NCI-H2227 treated with DMSO at 0.1 percent for 48 hours (cell line): ENCODE measurements at places on chromosomes 11 and 22.

DNA sequence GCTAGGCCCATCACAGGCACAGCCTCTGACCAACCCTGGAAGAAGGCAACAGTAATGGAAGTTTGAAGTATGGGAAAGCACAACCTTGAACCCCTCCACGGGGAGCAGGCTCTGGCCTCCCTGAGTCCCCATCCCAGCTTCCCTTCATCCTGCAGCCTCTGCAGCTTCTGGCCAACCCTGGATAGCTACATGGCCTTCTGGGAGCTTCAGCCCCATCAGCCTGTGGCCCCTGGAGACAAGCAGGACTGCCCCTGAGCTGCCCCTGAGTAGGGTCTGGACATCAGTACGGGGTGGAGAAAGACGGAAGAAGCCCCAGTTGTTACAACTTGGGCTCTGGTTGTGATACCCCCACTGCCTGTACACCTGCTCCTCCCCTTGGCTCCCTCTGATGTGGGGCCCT is 113.8 kb upstream of the CD82 start:
- no peak for DNase-seq

- DNase-seq, result no peak
Measured at GRCh38 chr22:45769569-45770210, 98.1 kb downstream of the ATXN10 start.

DNA sequence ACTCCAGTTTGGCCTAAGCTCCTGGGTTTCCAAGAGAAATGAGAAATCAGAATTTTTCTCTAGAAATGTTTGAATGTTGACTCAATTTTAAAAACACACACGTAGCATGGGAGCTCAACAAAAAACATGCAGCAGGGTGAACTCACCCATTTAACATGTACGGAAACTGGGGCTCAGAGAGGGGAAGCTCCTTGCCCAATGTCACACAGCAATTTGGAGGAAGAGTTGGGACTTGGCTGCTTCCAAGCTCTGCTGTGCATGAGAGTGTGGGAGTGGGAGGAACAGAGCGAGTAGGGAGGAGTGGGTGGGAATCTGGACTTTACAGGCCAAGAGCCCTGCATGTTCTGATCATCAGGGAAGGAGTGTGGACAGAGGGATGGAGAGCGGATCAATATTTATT is 5.9 kb downstream of the TPST2 start:
- no peak for DNase-seq

DNA sequence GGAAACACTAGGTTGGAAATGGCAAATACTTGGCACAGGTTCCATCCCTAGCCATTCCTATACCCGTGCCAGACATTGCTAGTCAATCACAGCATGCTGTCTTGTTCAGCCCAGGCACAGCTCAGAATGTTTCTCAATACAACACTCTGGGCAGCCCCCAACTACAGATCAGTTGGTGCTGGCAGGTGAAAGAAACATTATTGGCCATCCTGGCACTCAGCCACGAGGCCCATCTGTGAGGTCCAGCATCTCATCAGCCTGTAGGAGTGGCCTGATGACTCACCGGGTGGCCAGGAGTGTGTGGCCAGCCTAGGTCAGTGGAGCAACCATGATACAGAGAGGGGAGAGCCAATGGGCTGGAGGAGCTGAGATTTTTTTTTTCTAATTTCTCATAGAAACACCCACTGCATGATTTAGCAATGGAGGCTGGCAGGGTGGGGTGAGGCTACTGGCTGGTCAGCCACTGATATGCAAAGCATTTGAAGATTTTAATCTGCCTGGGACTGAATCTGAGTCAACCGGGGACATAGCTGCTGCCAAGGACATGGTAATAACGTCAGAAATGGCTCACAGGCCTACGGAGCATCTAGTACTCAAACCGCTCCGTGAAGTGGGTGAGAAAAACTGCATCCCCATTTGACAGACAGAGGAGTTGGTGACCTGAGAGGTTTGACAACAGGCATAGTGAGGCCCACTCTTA is 5.4 kb downstream of the MYO18B start:
- DNase-seq, result no peak

DNA sequence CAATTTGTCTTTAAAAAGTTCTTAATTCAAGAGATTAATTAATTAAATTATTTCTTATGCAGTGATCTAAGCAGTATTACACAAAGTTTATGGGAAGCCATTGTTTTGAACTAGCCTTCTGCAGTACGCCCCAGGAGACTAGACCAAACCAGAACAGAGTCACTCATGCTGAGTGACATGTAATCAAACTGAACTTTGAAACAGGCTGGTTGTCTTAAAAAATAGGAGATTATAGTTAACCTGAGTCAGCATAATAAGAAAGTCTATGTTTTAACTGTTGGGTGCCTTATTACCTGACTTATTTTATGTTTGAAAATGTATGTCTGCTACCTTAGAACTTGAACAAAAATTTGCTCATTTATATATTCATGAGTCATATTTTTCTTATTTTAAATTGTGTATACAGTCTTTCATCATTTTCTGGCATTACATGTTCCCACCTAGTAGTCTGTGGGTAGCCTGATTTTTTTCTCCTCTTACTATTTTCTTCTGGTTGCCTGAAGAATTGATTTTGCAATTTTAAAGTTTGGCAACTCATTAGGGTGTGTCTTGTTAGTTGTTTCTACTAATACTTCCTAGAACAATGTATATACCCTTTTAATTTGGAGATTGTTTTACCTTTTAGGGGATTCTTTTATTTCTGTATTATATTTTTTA is 161.4 kb downstream of the AASDHPPT start:
- DNase-seq, result no peak

DNA sequence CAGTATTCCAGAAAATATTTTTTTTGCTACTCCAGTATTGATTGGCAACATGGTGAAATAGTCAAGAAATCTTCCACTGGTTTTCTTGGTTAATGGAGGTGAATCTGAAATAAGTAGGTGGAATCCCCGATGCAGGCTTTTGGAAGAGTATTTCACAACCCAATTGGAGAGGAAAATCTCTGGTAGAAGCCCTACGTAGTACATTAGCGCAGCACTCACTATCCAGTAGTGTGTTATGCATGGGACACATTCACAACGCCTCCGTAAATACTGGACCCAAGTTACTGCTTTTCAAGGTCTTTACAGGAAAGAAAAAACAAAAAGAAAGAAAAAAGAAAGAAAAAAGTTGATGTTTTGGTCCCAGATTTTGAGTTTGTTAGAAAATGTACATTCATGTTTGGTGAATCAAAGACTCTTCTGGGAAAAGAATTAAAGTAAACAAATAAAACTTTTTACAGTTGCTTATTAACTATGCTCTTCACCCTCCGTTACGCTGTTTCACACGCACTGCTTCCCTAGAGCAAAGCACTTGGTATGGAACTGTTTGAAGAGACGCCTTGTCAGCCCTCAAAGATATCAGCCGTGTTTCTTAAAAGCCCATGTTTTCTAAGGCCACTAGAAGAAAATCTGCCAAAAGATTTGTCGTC is 170.4 kb upstream of the CTSC start:
- no peak for DNase-seq

- no peak for DNase-seq
Measured at GRCh38 chr11:67466962-67467771, 1.9 kb downstream of the TMEM134 start.

GRCh38 chr11:109140857-109141515 is 281.0 kb upstream of the C11orf87 start:
- no peak for DNase-seq

- DNase-seq, result no peak
Measured at GRCh38 chr11:67606093-67606491, 644 bp upstream of the NDUFV1 start.

DNA sequence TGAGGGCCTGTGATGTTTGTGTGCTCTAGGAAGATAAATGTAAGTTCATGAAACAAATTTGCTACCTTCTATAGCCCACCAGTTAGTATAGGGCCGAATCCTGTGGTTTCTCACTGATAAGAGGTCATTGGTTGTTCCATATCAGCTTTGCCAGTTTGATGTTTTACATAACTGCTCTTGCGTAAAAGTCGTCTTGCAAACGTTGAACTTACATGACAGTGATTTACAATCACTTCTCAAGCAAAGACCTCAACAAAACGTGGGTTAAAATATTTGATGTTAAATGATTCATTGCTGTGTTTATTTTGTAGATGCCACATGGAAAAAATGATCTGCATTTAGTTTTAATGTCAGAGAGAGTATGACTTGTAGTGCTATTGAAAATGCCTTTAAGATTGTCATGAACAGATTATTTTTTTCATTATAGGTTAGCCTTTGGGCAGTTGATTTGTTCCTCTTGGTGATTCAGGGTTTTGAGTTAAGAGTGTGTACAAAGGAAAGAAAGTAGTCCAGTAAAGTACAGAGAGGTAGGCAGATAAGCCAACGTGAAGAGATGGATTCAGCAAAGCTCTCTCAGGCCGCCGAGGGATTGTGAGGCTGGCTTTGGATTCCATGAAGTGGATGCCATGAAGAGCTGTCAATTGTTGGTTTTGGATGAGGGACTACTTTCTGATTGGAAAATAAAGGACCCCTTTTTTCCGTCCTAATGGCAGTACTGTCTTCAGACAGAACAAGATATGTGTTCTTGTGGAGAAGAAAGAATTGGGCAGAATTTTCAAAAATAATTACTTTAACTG is 2.6 kb downstream of the EWSR1 start:
- DNase-seq, result no peak

DNA sequence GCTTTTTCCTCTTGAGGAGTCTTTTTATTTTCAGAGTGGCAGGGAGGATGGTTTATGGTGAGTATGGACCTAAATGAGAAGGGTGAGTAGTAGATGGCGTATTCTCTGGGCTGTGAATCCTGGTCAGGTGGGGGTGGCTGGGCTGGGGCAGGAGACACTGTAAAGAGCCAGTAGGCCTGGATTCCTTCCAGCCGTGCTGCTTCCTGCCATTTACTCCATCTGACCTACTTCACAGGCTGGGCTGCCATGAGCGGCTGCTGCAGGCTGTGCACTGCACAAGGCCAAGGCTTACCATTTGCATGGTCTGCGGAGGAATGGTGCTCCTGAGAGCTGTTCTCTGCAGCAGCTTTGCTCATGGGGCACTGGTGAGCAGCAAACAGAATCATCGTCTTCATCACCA is 297.6 kb downstream of the KIRREL3 start:
- no peak for DNase-seq

GRCh38 chr22:48100685-48101417 is 1338.4 kb downstream of the TBC1D22A start:
- DNase-seq, result no peak
